ENCODE measurements at places on chromosomes 12 and 14. TPM values are rescaled to one million over a fixed set of nuclear protein-coding genes. Genes with fewer than 3 reads are reported as not detected.
A peak's percentile ranks its signal among the peaks of the same experiment; 100 is the strongest.

DNA sequence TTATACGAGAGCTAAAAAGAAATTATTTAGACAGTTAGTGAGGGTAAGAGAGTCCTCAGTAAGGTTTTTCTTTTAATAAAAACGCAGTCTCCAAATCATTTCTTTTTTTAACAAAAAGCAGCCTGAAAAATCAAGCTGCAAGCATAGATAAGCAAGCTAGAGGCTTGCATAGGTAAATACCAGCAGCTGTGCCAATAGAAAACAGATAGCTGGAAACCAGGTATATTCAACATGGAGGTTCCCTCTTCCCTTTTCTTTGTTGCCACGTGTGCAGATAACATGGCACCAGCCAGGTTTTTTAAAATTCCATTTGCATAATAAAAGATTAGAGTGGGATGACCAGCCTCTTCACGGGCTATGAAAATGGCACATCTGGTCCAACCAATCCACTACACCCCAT is 6.1 kb upstream of the PRKAB1 start:
- no peak for DNase-seq
- H3K27me3 ChIP-seq: no peaks in the 10 kb centered on the region
- H3K27ac ChIP-seq: no peak overlapping the region
- H3K4me3 ChIP-seq: no peak overlapping the region
- H3K36me3 ChIP-seq: no peaks in the 10 kb centered on the region
- H3K4me1 ChIP-seq: no peaks in the 10 kb centered on the region

DNA sequence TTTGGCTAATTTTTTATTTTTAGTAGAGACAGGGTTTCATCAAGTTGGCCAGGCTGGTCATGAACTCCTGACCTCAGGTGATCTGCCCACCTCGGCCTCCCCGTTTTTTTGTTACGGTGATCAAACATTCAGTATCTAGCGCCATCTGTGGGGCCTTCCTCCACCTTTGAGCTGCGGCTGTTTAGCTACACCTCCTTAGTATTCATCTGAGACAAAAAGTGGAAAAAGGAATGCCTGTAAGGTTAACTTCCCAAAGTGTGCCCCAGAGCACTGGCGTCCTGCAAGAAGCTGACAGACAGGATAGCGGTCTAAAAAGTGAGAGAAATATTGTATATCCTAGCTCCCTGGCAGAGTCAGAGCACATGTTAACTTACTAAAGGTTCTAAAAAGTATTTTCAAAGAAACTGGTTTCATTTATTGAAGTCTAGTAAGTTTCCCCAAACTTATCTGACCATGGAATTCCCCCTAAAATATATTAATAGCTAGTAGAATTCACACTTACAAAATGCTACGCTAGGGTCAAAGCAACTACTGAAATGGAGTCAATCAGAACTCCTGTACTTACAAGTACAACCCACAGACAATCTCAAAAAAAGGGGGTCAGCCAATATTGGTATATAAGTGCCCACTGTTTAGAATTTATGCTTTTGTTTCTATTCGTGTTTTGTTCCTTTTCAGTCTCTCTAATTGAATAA is 59.1 kb downstream of the DUSP16 start:
- H3K27me3 ChIP-seq: no peaks in the 10 kb centered on the region
- no peak overlapping the region for H3K4me3 ChIP-seq
- DNase-seq: no peak
- H3K36me3 ChIP-seq: no peaks in the 10 kb centered on the region
- no peaks in the 10 kb centered on the region for H3K4me1 ChIP-seq
- no peak overlapping the region for H3K27ac ChIP-seq

DNA sequence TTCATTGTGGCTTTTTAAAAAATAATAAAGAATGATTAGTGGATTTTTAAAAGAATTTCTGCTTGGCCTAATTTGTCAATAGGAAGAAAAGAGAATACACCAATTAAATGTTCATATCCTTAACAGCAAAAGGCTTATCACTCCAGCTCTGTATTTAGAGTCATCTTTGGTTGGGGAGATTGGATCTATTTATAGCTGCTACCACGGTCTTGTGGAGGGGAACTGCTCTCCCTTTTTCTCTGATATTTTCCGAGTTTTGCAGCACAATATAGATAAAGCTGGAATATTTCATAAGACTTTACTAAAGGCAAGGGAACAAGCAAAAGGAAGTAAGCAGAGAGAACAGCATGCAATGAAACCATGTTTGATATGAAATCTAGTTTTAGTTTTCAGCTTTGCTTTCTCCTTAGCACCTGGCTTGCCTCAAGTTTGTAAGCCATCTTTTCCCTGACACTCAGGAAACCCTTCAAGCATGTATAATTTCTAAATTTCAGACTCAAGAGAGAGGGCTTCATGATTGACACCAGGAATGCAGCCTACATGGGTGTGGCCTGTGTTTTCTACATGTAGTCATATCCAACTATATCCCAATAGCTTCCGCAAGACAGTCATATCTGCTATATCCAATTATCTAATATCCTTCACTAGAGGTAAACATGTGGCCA is 35.2 kb downstream of the BRMS1L start:
- no peaks in the 10 kb centered on the region for H3K27me3 ChIP-seq
- H3K27ac ChIP-seq: no peak overlapping the region
- H3K36me3 ChIP-seq: no peaks in the 10 kb centered on the region
- no peak for DNase-seq
- no peaks in the 10 kb centered on the region for H3K4me1 ChIP-seq

GRCh38 chr14:75278422-75279152 is at the start of gene FOS:
Gene FOS (plus strand): TSS chr14:75278828. CDS start chr14:75278983, 155 bp downstream.
- H3K27ac ChIP-seq: peak within 1 kb of the TSS; percentile 100
- peaks cover 11% of the 10 kb centered on the region for H3K4me1 ChIP-seq
- H3K27me3 ChIP-seq: no peaks in the 10 kb centered on the region
- peak; percentile 94 for DNase-seq
- peaks cover 18% of the 10 kb centered on the region for H3K36me3 ChIP-seq

The RDH12 gene
- 2.0 TPM for polyA plus RNA-seq

GRCh38 chr14:30796707-30797106 is 77.7 kb upstream of the COCH start:
- H3K27me3 ChIP-seq: no peaks in the 10 kb centered on the region
- H3K27ac ChIP-seq: no peak overlapping the region
- H3K4me3 ChIP-seq: no peak overlapping the region
- DNase-seq: no peak
- no peaks in the 10 kb centered on the region for H3K4me1 ChIP-seq
- no peaks in the 10 kb centered on the region for H3K36me3 ChIP-seq

Data from pancreas (tissue), 10 donors.